ENCODE measurements at places on chromosomes 2 and 18.

GRCh38 chr2:121284463-121285449 is at the start of gene TFCP2L1:
Gene TFCP2L1 (minus strand): TSS chr2:121285202. CDS start chr2:121285109, 93 bp downstream.
- peak; percentile 34 for DNase-seq

- no peak for DNase-seq
Observed at GRCh38 chr2:170115501-170116229, 62.3 kb upstream of the MYO3B start.

- DNase-seq, result no peak
Observed at GRCh38 chr2:141182246-141182645, 948.6 kb downstream of the LRP1B start.

DNA sequence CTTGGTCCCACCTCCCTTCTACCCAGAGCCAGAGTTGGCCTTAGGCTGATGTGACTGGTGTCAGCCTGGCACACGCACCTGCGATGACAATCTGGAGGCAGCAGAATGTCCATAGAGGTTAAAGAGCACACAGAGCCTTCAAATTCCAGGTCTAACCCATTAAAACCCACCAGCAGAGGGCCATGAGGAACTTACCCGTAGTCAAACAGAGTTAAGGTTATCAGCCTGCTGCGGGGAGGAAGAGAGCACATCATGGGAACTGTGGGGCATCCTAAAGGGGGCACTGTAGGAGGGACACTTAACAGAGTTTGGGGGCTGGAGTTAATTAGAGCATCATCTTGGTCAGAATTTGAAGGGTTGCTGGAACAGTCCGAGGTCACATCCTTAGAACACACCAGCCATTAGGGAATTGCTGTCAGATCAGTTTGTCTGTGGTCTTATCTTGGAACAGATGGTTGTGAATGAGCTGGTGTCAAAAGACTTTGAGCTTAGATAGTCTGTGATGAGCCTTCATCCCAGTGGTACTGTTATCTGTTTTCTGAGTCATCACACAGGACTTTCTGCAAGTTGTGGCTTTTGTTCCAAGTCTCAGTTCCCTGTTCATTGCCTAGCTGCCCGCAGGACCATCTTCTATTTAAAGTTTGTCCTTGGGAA is 248.6 kb downstream of the LOXHD1 start:
- no peak for DNase-seq

DNA sequence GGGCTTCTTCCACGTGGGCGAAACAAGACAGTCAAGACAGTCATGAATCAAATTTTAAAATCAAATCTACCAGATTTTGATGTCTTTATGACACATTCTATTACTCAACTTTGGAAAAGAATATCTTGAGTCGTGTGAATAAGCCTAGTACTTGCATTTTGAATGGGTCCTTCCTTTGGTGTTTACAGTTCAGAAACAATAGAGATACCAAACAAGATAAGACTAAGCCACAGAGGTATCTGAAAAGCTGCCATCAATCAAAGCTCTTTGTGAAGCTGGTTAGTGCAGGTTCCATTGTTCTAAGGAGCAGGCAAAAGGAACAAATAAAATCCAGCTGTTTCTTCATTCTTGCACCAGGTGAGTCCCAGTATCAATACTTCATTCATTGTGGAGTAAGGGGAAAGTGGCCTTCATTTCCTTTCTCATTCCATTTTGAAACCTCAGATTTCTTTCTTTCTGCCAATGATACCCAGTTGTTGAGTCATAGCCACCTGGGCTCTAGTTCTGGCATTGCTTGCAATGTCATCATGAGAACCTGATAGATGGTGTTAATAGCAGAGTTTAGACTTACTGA is 151.7 kb upstream of the L3MBTL4 start:
- no peak for DNase-seq

- DNase-seq, result no peak
Observed at GRCh38 chr2:42353792-42354429, 7.1 kb downstream of the COX7A2L start.

- DNase-seq, result no peak
Observed at GRCh38 chr2:26237868-26238267, 6.6 kb downstream of the HADHA start.

DNA sequence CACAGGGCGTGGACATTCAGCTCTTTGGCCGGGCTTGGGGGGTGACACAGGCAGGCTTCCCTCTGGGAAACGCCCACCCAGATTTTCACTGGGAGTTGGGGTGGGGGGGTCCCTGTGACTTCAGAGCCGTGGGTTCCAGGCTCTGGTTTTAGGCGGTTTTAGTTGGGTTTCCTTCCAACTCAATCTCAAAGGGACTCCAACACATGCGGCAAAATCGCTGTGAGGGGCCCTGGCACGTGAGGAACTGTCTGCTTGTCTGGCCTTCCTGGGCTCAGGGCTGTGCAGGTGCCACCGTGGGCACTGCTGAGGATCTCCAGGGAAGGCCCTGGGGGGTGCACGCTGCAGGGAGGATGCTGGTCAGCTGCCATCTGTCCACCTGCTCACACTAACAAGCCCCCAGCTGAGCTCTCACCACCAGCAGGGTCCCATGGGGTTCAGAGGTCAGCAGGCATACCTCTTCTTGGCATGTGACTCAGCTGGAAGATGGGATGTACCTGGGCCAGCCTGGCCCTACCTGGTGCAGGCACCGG is 11.7 kb downstream of the HS6ST1 start:
- no peak for DNase-seq

DNA sequence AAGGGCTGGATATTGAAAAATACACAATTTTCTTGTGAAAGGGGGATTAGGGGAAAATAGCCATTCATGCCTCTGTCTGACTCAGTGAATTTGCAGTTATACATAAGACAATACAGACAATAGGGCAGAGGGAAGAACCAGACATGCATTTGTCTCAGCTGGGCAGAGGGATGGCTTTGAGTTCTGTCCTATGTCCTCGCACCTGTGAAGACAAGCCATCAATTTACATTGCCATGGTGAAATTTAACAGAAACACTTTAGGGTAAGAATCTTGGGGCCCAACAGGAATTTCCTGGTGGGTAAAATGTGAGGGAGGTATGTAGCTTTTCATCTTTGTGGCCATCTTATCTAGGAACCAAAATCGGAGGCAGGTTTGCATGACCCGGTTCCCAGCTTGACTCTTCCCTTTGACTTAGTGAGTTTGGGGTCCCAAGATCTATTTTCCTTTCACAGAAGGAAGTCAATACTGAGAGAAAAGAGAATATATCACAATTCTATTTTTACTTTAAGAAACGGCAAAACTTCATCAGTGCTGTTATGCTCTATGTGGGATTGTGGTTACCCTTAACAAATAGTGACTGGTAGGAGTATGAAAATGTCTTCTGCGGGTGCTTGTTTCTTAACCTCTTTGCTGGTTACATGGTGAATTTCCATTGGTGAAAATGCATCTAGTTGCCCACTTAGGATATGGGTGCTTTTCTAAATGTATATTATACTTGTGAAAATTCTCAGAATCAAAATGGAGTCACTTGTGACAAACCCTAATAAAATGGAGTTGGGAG is 221.8 kb downstream of the SPP2 start:
- no peak for DNase-seq

DNA sequence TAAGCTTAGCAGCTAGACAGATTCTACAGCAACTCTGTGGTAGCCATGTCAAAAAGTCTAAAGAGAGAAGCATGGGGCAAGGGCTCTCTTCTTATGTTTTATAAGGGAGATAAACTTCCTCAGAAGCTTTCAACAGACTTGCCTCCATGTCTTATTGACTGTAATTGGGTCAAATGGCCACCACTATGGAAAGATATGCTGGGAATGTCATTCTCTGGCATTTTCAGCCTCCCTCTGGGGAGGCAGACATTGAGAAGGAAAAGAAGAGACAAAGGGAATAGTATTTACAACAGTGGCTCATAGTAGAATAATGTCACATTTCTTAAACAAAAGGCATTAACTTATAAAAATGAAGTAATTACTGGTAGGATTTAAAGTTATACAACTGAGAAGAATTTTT is 1964.5 kb upstream of the PIK3C3 start:
- no peak for DNase-seq

GRCh38 chr2:45567288-45567963 is 43.6 kb downstream of the SRBD1 start:
- DNase-seq, result no peak

DNA sequence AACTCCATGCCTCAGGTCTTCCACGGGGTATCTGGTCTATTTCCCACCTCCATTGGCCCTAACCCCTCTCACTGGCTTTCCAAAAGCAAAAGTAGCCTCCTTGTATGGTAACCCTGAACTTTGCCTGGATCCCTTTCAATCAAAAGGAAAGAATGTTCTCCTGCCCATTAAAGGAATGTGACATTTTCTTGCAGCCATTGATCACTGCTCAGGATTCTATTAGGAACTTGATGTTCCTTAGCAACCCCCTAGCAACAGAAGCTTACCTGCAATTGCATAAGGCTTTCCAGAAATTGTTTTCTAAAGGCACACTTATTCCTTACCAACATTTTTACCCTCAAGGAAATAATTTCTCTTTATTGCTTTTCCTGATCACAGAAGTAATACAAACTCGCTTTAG is 91.4 kb upstream of the AGAP1 start:
- no peak for DNase-seq

GRCh38 chr2:42138163-42139015 is 30.8 kb upstream of the EML4 start:
- peak; percentile 99 for DNase-seq

GRCh38 chr2:189327879-189328847 is 113.1 kb upstream of the WDR75 start:
- DNase-seq, result no peak

- DNase-seq, result no peak
Observed at GRCh38 chr2:230984393-230985220, 11.3 kb upstream of the SPATA3 start.

DNA sequence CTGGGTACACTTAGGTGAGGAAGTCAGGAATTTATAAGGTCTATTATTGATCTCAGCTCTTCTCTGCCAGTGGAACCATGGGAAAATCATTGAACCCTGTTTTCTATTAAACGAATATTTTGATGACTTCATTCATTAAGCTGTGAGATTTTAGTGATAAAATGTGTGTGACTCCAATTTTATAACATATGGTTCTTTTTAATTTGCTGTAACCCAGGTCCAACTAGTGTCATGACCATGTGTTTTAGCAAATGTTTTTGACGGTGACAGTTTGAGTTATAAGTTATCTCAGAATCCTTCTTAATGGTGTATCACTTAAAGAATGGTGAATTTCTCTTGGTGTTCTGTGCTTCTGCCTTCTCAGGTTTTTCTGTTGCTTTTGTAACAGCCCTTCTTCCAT is 213.1 kb downstream of the MCFD2 start:
- DNase-seq, result no peak

DNA sequence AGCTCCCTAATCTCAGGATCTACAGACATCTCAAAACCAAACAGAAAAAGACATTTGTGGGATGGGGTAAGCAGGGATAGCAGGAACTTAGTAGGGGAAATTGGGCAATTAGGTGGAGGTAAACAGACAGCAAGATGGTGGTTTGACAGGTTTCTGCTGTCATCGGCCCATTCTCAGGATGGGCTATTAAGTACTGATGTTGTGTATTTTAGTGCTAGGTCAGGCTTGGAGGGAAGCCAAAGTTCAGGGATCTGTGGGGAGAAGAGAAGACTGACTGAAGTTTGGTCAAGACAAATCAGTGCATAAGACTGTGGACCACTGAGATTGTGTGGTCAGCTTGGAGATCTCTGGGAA is 96.8 kb upstream of the THUMPD2 start:
- DNase-seq, result no peak

- no peak for DNase-seq
Observed at GRCh38 chr18:57048351-57048750, 98.5 kb upstream of the BOD1L2 start.

GRCh38 chr2:72920318-72921087 is 3.2 kb downstream of the EMX1 start:
- no peak for DNase-seq

- DNase-seq, result no peak
Observed at GRCh38 chr2:199792381-199792780, 58.6 kb downstream of the FTCDNL1 start.

- no peak for DNase-seq
Observed at GRCh38 chr2:16272038-16272788, 331.9 kb downstream of the MYCN start.

- DNase-seq, result no peak
Observed at GRCh38 chr18:22219568-22220355, 50.4 kb downstream of the GATA6 start.

DNA sequence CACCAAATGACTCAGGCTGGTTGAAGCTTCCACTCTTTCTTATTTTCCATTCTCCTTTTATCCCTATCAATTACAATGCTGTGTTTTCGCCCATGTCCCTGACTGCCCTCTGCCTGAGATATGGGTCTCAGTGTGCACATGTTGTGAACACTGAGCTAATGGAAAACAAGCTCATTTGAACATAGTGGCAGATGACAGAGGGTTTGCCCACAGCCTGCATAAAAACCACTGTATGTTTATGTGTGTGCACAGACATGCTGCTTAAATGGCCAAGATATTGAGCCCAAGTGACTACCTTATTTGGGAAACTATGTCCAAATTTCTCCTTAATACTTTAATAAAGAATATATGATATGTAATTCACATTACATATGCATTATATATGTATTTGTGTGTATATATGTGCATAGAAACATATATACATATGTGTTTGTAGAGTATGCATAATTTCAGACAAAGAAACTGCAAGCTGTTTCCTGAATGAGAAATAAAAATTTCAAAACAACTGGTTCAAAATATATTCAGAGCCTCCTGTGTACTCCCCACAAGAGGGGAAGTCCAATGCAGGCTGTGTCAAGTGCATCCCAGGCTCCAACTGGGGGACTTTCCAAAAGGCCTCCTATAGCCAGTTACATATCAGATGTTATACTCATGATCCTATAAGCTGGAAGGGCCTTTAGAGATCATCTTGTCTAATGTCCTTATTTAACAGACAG is 92.7 kb upstream of the CD302 start:
- no peak for DNase-seq

DNA sequence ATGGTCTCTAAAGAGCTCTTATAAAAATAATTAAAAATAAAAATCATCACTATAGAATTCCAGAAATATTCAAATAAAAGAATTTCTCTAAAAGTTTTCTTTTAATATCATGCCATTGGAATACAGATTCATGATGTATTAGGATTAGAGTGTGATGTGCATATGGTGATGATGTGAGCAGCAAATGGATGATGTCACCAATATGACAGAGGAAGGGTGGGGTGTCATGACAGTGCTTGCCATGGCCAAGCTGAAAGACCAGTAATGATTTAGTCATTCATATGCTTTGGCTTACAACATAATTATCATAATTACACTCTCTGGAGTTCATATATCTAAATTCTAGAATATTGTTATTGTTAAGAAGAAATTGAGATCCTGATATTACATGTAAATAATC is 27.4 kb upstream of the TTC32 start:
- no peak for DNase-seq

DNA sequence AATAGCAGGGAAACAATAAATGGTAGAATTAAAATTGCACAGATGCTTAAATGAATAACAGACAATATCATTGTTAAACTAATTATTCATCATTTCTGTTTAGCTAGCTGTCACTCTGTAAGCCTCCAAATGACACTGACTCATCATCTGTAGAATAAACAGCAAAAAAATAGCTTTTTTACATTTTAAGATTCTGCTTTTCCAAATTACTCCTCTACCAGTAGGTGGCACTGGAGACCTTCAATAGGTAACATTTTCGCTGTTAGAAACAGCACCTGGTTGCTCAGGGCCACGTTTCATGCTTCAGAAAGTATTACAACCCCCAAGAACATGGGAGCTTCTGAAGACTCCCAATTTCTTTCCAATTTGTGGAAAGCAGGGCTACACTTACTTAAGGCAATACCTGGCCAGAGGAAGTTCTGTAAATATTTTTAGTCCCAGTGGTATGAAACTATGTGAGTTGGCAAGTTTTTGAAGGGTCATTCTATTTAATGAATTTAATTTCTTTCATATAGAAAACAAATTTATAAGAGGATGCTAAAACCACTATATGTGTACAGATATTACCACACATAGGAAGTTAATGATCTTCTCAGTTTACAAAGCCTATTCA is 45.4 kb downstream of the TTN start:
- DNase-seq, result peak; percentile 55
